ENCODE measurements at places on chromosomes 4 and X.

DNA sequence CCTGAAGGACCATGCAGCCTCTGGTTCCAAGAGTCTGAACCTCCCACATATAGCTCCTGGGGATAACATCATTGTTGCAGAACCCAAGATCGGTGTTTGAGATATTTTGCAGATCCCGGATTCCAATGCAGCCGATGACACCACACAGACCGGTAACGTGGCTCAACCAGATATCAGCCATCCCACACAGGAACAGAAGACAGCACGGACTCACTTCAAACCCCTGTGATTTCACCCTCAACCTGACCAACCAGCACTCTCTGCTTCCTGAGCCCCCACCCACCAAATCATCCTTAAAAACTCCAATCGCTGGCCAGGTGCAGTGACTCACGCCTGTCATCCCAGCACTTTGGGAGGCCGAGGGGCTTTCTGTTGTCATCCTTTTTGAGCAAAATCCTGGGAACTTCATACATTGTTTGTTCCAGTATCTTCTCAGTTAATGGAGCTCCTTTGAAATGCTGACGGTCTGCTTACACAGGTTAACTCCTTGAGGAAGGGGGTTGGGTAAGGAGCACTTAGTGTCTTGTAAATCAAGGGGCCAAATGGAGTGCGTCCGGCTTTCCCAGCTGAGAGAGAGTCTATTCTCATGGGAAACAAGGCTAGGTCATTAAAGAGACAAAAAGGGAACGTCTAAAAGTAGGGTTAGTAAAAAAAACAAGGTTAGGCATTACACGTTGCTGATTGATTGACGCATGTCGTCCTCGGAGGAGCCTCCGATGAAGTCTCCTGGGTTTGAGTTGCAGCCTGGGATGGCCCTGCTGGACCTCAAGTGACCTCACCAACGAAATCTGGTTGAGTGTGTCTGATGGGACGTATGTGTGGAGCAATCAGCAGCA lies 230.4 kb downstream of the CRLF2 start:
- DNase-seq: no peak

- peak; percentile 46 for DNase-seq
Observed at GRCh38 chr4:96162636-96163035, 322.7 kb downstream of the PDHA2 start.

DNA sequence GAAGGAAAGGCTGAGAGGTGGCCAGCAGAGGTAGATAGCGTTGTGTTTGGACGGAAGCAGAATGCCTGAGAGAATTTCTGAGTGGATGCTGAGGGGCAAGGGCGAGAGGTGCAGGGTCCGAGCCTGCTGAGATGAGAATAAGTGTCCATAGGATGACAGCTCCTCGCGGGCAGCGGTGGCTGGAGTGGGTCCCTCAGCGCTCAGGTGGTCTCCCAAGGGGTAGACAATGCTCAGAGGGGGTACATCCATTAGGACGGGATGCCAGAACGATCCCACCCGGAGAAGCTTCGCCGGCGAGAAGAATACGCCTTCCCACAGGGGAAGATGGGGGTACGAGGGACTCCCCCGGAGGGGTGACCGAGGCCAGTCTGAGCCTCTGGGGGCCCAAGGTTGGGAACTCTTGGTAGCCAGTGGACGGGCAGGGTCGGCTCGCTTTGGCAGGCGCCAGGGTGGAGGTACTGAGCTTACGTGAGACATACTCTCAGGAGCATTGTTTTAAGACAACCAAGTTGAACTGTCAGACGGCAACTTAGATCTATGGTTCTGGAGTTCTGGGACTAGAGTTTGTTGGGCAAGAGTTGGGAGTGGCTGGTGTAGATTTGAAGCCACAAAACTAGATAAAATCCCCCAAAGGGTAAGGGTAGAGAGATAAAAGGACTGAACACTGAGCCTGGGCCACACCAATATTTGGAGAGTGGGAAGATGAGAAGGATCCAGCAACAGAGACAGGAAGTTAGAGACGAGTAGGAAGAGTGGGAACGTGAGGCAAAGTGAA lies 15.8 kb downstream of the BRCC3 start:
- no peak for DNase-seq

DNA sequence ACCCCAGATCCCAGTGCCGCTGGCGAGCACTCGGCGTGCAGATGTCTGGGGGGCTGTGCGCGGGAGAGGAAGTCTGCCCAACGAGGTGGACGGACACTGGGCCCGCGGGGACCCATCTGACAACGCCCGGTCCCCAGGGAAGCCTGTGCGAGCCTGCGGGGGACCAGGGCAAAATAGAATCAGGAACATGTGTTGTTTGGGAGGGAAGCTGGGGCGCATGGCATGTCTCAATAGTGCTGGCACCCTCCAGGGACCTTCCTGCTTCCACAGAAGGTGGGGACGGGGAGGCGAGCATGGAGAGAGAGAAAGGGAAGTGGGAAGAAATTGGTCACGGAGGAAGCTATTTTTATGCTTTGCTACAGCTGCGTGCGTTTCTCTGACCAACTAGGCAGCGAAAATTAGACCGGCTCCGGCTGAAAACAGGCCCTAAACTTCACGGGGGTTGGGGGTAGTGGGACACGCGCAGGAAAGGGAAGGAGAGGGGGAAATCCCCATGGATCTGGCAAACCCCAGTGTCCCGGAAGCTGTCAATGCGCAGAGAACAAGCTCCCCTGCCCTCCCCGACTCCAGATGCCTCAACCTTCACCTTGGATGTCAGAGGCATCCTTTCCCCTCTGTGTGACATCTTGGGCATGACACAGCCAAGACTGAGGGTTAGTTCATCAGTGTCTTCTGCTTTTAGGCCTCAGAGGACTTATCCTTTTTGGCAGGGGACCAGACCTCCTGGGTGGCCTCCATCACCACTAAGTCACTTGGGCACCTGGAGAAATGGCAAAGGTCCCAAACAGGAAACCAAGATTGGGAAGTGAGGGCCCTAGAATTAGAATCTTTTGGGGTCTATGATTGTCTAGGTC lies 169.8 kb upstream of the BCOR start:
- peak; percentile 51 for DNase-seq

DNA sequence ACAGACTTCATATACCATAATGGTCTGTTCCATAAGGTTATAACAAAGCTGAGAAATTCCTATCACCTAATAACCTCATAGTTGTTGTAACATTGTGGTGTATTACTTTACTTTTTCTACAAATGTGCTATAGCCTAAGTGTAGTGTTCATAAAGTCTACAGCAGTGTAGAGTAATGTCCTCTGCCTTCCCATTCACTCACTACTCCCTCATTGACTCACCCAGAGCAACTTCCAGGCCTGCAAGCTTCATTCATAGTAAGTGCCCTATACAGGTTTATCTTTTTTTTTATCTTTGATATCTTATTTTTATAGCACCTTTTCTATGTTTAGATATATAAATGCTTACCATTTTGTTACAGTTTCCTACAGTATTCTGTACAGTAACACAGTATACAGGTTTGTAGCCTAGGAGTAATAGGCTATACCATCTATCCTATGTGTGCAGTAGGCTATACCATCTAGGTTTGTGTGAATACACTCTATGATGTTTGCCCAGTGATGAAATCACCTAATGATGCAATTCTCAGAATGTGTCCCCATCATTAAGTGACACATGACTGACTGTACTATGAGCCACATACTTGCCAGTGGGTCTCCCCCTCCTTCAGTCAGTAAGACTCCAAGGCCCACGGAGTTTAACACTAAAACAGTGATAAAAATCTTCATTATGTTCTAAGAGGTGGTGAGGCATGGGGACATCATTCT lies 299.9 kb downstream of the UNC5C start:
- no peak for DNase-seq

GRCh38 chr4:53366301-53366716 lies 448 bp upstream of the SCFD2 start:
- no peak for DNase-seq

DNA sequence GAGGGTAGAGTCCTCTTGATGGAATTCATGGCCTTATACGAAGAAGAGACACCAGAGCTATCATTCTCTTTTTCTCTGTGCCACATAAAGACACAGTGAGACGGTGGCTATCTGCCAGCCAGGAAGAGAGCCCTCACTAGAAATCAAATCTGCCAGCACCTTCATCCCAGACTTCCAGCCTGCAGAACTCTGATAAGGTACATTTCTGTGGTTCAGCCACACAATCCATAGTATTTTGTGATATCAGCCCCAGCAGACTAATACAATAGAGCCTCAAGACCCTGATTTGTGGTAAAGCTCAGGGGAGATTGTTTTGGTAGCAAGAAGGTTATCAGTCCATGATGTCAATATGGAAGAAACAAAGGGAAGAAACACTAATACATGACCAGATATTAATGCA lies 1213.2 kb downstream of the NLGN4X start:
- no peak for DNase-seq

- DNase-seq: peak; percentile 83
Observed at GRCh38 chr4:184514121-184514988, 40.0 kb upstream of the IRF2 start.

DNA sequence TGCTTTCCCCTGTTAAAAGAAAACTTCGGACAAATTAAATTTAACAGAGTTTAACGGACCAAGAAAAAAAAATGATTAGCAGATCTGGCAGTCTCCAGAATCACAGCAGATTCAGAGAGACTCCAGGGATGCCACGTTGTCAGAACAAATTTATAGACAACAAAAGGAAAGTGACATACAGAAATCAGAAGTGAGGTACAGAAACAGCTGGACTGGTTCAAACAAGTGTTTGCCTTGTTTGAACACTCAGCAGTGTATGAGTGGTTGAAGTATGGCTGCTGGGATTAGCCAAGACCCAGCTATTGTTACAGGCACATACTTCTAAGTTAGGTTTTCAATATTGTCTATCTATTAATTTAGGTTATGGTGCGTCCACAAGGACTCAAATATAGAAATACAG lies 19.1 kb downstream of the PIR start:
- DNase-seq: no peak

DNA sequence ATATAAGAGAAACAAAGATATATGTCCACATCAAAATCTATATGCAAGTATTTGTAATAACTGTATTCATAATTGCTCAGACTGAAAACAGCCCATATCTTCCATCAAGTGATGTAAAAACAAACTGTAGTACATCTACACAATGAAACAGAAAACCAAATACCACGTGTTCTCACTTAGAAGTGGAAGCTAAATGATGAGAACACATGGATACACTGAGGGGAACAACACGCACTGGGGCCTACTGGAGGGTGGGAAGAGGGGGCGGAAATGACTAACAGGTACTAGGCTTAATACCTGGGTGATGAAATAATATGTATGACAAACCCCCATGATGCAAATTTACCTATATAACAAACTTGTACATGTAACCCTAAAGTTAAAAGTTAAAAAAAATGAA lies 42.7 kb downstream of the UBA6 start:
- DNase-seq: no peak

- peak; percentile 48 for DNase-seq
Observed at GRCh38 chrX:74246524-74246923, 57.5 kb upstream of the ZCCHC13 start.

GRCh38 chrX:10156199-10157031 lies at the start of gene CLCN4:
Gene CLCN4 (plus strand): TSS chrX:10156975. CDS start chrX:10185033, 28,058 bp downstream.
- DNase-seq: peak; percentile 46

- DNase-seq: no peak
Observed at GRCh38 chr4:129138810-129139496, 43.0 kb downstream of the C4orf33 start.

- no peak for DNase-seq
Observed at GRCh38 chrX:153968255-153968654, 3.4 kb downstream of the HCFC1 start.

DNA sequence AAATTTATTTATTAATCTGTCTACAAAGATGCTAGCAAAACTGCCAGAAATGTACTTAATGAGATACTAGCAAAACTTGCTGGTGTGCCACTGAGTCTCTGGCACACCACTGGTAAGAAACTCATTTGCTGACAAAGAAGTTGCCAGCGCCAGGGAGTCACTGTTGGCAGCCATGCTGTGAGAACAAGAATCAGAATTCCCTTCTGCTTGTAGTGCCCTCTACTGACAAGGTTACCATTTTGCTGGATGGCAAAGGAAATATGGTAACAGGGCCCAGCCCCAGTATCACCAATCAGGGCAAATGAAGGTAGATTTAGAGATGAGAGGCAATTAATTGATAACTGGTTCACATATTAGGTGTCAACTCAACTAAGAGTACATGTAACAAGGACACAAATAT lies 750.1 kb upstream of the ADGRL3 start:
- no peak for DNase-seq

DNA sequence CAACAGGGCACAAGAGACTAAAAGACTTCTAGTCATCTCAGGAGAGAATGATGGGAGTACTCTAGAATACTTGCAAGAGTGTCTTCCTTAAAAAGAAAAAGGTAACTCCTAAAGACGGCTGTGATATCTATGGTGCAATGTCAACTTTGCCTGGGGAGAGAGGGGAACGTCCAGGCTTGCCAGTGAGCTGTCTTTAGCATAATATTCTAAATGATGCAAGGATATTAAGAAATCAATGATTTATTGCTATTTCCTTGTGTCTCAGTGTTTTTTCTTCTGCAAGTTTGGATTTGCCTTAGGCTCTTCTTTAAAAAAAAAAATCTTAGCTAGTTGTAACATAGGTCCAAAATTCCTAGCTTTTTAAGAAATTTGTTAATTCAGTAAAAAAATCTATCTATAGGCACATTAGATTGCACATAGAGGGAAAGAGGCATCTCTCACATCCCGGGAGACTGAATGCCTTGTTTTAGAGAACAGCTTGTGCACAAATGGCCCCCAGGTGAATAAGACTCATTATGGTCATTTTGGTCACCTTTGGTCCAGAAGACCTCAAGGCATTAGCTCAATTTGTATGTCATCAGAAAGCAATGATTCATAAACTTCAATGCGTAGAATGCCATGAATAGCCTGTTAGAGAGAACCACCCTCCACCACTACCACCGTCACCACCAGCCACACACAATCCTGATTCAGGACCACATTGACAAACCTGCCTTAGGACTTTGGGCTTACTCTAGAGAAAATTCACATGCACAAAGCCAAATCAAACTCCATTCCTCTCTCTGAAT lies 104.1 kb downstream of the PALLD start:
- DNase-seq: no peak

- no peak for DNase-seq
Observed at GRCh38 chr4:113116414-113117357, 67.2 kb downstream of the ANK2 start.

Data from fibroblast of skin of scalp (primary cell).